ENCODE measurements at places on chromosomes 7 and 10.

DNA sequence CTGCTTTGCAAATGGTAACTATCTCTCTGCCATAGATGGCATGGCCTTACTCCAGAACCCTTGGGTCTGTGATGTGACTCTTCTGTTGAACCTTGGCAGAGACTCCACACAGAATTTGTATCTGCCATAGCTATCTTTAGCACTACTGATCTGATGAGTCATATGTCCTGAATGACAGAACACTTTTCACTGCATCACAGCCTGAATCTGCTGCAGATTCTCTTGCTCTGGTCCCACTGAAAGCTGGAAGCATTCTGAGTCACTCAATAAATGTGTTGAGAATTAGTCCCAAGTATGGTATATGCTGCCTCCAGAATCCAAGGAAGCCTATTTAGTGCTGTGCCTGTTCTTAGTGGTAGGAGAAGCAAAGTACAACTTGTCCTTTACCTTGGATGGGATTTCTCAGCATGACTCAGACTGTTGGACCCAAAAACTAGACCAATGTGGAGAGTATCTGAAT lies 39.5 kb upstream of the ANKRD1 start:
- peak; percentile 88 for DNase-seq

- no peak for DNase-seq
Measured at GRCh38 chr7:2168615-2169311, 64.0 kb downstream of the MAD1L1 start.

DNA sequence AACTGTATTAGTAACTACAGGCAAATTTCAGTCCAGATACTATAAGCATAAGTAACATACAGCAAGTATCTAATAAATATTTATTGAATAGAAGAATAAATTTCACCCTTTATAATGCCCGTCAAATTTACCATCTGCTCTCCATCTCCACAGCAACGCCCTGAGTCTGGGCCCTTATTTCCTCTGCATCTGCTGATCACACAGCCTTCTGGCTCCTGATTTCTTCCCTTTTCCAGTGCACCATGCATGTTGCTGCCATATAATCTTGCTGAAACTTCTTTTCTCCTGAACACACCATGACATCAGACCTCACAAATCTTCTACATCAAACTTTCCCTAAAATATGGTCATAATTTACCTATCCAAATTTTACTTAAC lies 15.4 kb downstream of the HYCC1 start:
- no peak for DNase-seq

DNA sequence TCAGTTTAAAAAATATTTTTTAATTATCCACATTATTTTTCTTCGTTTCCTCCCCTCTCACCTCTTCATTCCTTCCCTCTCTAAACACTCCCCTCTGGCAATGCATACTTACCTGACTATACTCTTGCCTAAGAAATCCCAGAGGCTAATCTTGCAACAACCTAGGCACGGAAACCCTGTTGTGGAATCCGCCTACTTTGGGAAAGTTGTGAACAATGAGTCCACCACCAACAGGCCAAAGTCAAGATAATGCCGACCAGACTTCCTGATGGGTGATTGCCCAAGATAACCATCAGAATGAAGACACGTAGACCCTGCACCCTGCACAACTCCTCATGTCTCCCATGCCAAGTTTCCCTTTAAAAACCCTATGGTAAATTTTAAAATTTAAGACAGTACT lies 521.5 kb downstream of the KIF20B start:
- no peak for DNase-seq

- no peak for DNase-seq
Measured at GRCh38 chr10:7484456-7485243, 73.8 kb upstream of the SFMBT2 start.

GRCh38 chr7:135685306-135686084 lies 23.2 kb downstream of the STMP1 start:
- DNase-seq = peak; percentile 60
